Activated CD4-positive, alpha-beta T cell treated with anti-CD3 and anti-CD28 coated beads, Interleukin-2, amount 50 U/mL, for 24 hours (primary cell): ENCODE measurements at places on chromosomes 13 and 19.

DNA sequence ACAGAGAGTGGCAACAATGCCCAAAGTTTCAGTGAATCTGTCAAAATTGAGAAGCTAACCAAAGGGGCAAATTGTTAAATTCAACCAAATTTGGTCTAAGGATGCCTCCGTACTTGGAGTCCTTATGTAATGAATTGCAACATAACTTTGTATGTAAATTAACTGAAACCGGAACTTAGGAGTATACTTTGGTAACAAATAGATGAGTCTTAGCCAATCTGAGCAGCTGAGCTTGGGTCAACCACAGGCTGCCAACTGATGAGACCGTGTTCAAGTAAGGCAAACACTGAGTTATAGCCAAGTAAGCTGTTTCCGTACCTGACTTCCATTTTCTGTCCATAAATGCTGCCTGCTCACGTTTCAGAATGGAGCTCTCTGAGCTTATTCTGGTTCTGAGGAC is 5.3 kb downstream of the VWA8 start:
- no peak for DNase-seq

GRCh38 chr19:18119717-18120105 is 22.1 kb downstream of the MAST3 start:
- DNase-seq: no peak

DNA sequence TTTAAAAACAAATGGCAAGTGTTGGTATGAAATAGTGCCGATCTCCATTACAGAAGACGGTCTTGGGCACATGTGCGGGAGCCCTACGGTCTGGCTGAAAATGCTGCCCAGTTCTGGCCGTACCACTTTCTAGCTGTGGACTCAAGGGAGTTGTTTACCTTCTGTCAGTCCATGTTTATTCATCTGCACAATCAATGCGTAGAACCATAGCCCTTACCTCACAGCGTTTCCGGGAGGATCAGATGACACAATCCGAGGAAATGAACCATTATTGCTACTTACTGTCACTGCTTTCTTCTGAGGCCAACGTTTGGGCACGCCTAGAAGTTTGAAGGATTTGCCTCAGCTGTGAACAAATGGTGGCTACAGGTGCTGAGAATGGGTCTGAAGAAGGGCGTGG is 31.2 kb downstream of the GADD45B start:
- DNase-seq: no peak

- no peak for DNase-seq
Observed at GRCh38 chr19:57546513-57546912, 13.2 kb downstream of the ZNF550 start.

DNA sequence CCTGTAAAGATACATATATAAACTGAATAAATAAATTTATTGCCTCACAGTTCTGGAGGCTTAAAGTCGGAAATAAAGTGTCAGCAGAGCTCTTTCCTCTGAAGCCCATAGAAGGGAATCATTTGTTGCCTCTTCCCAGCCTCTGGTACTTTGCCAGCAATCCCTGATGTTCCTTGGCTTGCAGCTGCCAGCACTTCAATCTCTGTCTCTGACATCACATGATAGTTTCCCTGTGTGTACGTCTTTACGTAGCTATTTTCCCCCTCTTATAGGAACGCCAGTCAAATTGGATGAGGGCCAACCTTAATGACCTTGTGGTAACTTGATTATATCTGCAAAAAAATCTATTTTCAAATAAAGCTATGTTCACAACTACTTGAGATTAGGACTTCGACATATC is 250.9 kb downstream of the LIG4 start:
- no peak for DNase-seq

DNA sequence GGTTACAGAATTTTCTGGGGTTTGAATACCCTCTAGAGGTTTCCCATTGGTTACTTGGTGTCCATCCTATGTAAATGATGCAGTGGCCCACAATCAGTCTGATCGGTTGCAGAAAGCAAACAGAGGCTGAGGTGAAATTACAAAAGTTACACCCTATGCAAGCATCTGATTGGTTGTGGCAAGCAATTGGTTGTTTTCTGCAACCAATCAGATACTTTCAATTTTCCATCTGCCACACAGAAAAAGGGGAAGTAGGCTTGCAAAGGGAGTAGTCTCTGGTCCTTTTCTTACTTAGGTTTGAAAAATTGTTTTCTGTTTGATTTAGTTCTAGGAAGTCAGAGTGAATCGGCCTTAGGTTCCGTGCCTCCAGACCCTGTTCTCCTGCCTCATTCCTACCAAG is 93.1 kb downstream of the WTIP start:
- no peak for DNase-seq
